ENCODE measurements at places on chromosomes 7 and 10.

- DNase-seq, result peak; percentile 87
These were observed 255.1 kb downstream of the TNS3 start for GRCh38 chr7:47326808-47327207.

DNA sequence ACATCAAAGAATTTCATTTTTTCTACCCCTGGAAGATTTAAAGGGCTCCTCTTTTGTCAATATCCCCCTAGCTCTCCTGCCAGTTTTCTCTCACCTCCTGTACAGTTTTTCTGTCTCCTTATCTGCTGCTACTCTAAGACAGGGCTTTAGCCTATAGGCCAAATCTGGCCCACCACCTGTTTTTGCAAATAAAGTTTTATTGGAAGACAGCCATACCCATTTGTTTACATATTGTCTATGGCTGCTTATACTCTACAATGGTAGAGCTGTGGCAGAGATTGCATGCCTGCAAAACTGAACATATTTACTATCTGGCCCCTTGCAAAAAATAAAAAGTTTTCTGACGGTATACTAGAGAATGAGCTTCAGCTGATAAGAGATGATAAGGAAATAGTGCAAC lies 37.4 kb upstream of the GARS1 start:
- DNase-seq, result no peak

DNA sequence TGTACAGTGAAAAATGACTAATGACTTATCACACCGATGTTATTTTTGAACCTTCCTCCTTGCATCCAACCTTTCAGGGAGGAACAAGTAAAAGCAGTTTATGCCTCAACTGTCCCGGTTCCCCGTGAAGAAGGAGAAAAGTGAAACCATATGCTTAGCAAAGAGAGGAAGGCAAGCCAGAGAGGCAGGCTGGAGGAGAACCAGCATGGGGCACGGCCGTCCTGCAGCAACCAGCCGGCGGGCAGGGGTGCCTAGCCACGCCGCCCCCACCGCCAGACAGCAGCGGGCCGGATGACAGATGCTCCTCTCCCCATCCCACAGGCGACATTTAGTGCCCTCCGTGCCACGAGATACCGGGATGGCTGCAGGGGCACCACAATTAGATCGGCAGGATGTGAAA lies 421.4 kb upstream of the MGMT start:
- no peak for DNase-seq

DNA sequence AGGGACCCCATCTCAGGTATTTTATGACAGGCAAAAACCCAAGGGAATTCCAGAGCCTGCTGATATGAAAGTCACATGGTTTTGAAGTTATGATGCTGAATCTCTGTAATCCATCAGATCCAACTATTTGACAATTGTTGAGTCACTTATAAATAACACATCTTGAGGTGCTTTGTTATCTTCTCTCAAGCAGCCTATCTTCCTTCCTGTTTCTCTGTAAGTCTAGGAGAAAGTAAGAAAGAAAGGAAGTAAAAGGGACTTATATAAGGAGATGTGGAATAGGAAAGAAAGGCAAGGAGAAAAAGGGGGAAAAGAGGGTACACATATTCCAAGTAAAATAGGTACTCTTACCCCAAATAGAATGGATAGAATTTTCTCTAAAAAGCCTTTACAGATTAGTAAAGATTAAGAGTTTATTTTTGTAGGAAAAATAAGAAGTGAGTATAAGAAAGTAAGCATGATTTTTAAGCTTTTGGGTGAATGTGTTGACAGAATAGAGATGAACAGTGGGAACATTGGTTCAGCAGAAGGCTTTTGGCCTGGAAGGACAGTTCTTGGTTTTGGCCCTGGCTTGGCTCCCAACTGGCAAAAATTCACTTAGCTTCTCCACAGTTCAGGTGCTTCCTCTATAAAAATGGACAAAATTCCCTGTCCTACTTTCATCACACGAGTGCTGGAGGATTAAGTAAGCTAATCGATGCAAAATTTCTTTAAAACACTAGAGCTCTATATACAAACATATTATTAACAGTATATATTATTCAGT lies 39.6 kb upstream of the ANK3 start:
- DNase-seq, result peak; percentile 79

GRCh38 chr10:95480901-95481491 lies 80.2 kb downstream of the SORBS1 start:
- no peak for DNase-seq

- peak; percentile 1 for DNase-seq
These were observed 105.9 kb upstream of the ETV1 start for GRCh38 chr7:14095233-14095950.

DNA sequence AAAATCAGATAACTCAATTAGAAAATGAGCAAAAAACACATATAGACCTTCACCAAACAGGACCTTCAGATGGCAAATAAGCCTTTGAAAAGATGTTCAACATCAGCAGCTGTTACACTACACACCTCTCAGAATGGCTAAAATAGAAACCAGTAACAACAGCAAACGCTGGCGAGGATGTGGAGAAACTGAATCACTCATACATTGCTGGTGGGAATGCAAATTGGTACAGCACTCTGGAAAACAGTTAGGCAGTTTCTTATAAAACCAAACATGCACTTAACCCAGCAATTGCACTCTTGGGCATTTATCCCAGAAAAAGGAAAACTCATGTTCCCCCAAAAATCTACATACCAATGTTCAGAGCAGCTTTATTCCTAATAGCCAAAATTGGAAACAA lies 37.7 kb upstream of the SMARCD3 start:
- peak; percentile 25 for DNase-seq

DNA sequence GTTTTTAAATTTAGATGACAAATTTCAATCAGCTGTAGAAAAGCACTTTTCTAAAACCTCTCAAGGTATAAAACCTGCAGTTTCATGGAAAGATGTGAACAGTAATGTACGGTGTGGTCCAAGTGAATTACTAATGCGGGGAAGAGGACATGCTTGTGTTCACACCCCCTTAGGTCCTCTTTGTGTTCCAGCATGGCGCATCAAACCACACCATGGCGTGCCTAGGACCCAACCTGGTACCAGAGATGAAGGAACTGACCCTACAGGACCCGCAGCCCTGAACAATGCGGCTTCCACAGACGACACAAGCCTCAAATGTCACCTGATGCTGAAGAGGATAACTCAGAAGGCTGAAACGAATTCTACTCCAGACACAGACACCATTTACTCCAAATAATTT lies 81.3 kb upstream of the GPR22 start:
- DNase-seq, result no peak

DNA sequence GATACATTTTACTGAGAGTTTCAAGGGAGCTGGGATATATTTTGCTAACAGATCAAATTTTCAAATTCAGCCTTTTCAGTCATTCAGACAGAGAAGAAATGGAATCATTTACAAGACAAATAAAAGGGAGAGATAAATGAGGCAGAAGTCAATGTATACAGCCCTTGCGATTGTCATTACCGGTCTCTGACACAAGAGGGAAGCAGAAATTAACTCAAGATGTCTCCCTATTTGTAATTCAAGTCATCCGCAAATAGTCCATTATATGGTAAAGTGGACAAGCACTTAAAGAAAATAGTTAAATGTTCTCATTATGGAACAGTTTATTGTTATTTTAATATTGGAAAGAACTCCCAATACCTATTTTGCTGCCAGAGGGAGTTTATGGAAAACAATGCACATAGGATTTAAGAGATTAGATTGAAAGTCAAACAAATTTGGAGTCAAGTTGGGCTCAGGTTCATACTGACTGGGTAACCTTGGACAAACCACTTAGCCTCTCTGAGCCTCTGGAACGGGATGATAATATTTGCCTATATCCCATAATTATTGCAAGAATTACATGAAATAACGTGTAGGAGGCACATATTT lies 89.3 kb upstream of the PRKCQ start:
- DNase-seq, result peak; percentile 76

GRCh38 chr10:4331150-4331549 lies 494.9 kb upstream of the AKR1E2 start:
- no peak for DNase-seq

DNA sequence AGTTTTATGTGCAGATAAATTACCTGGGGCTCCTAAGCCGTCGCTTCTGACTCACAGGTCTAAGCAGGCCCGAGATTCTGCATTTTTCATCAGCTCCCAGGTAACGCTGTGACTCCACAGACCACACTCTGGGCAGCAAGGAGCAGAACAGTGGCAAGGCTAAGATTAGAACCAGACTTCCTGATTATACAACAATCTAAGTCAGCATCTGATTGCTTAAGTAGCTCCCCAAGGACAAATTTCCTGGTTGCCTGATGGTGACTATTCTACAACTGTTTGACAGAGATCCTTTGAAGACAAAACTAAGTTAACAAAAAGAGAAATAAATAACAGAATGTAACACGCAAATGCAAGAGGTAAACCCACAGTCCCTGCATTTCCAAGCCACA lies 69.0 kb downstream of the CREB3L2 start:
- peak; percentile 82 for DNase-seq

DNA sequence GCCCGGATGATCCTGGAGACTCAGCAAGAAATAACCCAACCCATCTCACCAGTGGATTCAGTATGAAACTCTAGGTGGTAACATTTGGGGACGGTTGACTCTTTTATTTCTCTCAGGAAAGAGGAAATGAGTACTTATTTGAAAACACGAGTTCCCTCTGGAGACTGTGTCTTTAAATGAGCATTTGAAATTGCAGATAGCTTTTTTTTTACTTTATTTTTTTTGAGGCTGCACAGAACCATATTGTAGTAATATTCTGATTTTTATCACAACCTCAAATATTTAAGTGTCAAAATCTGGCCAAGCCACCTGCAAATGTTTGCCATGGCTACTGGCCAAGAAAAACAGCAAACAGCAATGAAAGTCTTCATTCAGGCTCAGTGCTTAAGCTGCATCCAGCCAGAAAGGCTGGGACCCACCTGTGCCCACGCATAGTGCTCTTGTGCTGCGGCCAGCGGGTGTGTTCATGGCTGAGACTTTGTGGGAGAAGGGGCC lies 160.8 kb downstream of the CREB5 start:
- peak; percentile 62 for DNase-seq

DNA sequence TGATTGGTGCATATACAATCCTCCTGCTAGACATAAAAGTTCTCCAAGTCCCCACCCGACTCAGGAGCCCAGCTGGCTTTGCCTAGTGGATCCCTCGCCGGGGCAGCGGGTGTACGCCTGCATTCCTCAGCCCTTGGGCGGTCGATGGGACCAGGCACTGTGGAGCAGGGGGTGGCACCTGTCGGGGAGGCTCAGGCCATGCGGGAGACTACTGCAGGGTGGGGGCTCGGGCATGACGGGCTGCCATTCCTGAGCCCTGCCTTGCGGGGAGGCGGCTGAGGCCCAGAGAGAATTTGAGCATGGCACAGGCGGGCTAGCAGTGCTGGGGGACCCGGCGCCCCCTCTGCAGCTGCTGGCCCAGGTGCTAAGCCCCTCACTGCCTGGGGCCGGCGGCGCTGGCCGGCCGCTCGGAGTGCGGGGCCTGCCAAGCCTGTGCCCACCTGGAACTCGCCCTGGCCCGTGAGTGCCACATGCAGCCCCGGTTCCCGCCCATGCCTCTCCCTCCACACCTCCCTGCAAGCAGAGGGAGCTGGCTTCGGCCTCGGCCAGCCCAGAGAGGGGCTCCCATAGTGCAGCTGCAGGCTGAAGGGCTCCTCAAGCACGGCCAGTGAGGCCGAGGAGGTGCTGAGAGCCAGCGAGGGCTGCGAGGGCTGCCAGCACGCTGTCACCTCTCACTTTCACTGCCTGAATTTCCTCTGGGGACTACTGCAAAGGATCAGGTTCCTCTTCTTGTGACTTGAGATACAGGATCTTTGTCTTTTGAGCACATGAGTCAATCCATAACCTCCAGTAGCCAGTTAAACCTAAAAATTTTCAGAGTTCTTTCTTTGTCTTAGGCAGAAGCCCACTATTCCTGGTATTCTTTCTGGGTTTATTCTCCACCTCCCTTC lies 25.1 kb upstream of the ELOVL3 start:
- no peak for DNase-seq

- no peak for DNase-seq
These were observed 24.4 kb downstream of the RALA start for GRCh38 chr7:39647816-39648215.

DNA sequence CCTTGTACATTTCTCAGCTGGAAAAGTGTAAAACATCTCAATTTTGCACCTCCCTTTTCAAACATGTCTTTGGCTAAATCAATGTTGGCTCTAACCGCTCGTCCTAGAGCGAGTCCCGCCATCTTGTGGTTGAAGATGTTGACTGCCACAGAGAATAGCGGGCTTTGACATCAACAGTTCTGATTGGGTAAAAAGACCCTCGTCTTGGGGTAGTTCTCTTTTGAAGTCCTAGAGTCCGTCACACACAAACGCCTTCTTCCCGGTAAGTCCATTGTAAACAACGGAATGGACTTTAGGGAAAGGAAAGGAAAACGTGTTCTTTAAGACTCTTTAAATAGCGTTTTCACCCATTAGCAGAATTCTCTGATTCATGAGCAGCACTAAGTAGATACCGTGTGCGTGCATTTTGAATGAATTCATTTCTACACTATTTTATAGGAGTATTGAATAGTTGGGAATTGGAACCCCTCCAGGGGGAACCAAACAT lies 452 bp upstream of the RPP30 start:
- peak; percentile 75 for DNase-seq

DNA sequence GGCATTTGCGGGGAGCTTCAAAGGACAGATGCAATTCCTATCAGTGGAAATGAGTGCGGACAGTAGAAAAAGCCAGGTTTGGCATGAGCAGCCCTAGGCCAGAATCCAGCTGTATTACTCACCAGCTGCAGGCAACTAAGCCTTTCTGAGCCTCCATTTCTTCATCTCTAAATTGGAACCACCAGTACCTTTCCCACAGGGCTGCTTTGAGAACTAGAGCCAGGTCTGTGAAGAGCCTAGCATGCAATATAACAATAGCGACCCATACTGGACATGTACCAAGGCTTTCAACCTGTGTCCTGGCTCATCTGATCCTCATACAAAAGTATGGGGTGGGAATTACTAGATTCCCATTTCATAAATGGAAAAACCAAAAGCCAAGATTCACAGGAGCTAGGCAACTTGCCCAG lies 101.0 kb downstream of the GSAP start:
- peak; percentile 87 for DNase-seq

DNA sequence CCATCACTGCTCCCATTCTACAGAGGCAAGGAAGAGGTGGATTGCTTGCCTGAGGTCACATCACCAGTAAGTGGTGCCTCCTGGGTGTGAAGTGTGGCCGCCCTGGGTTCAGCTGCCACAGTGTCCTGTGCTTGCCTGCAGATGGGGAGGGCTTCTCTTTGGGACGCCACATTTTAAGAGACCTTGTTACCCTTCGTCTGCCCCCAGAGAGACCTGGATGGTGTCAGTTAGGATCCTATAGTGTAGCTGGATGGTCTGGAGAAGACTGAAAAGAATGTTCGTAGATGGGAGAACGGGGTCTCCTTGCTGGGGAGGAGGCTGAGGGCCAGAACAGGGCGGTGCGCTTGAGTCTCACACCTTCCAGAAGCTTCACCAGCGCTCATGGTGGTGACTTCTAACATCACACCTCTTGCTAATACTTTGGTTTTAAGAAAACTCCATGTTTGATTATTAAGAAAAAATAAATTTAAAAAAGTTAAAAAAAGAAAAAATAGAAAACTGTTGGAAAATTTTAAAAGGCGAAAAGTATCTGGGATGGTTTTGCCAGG lies 2.3 kb downstream of the DOCK1 start:
- no peak for DNase-seq

DNA sequence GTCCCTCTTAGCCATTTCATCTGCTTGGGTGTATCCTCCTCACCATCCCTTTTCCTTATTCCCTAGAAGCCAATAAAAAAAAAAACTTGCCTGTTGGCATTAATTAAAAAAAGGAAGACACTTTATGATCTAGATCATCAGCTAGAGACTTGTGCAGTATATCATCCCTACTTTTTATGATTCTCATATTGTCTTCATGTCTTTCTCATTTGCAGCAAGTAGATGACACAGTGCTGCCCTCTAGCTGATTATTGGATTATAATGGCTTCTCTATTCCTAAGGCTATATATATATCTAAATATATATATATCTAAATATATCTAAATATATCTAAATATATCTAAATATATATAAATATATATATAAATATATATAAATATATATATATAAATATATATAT lies 272.4 kb upstream of the LRGUK start:
- peak; percentile 71 for DNase-seq

Measured in fibroblast of the aortic adventitia (primary cell).